HT1080 (cell line): ENCODE measurements at places on chromosomes 6 and 20.

- DNase-seq: peak; percentile 34
These were observed 68.4 kb downstream of the VEGFA start for GRCh38 chr6:43838276-43839036.

GRCh38 chr6:31725502-31726350 lies 2.6 kb downstream of the MPIG6B start:
- DNase-seq: no peak

GRCh38 chr20:57585466-57586213 lies 24.7 kb downstream of the PCK1 start:
- DNase-seq: no peak

DNA sequence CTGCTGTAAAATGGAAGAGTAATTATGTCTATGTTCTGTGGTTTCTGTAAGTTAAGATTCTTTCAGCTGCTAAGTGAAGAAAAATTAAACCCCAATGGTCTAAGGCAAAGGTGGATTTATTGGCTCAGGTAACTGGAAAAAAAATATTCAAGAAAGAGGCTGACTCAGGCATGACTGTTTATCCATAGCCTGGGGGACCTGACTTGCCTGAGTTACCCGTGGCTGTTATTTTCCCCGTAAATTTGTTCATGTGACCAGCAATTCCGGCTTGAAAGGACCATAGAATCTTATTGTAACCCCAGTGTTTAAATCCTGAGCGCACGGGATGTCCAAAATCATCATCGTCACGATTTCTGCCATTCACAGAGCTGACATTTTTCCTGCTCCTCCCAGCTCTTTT lies 32.3 kb upstream of the SULF2 start:
- no peak for DNase-seq

GRCh38 chr6:166744223-166745134 lies 117.4 kb upstream of the RPS6KA2 start:
- no peak for DNase-seq

- no peak for DNase-seq
These were observed 20.2 kb downstream of the HEBP2 start for GRCh38 chr6:138424004-138424904.

DNA sequence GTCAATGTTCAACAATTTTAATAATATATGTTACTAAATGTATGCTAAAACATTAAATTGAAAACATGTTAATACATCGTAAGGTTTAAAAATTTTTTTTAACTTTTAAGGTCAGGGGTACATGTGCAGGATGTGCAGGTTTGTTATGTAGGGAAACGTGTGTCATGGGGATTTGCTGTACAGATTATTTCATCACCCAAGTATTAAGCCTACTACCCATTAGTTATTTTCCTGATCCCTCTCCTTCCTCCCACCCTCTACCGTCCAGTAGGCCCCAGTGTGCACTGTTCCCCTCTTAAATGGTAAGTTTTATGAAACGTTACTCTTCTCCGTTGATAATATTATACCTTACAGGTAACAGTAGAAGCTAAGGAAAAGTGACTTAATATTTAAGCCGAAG lies 15.8 kb downstream of the PDE7B start:
- no peak for DNase-seq

GRCh38 chr6:76697585-76697984 lies 625.1 kb upstream of the IMPG1 start:
- peak; percentile 34 for DNase-seq

DNA sequence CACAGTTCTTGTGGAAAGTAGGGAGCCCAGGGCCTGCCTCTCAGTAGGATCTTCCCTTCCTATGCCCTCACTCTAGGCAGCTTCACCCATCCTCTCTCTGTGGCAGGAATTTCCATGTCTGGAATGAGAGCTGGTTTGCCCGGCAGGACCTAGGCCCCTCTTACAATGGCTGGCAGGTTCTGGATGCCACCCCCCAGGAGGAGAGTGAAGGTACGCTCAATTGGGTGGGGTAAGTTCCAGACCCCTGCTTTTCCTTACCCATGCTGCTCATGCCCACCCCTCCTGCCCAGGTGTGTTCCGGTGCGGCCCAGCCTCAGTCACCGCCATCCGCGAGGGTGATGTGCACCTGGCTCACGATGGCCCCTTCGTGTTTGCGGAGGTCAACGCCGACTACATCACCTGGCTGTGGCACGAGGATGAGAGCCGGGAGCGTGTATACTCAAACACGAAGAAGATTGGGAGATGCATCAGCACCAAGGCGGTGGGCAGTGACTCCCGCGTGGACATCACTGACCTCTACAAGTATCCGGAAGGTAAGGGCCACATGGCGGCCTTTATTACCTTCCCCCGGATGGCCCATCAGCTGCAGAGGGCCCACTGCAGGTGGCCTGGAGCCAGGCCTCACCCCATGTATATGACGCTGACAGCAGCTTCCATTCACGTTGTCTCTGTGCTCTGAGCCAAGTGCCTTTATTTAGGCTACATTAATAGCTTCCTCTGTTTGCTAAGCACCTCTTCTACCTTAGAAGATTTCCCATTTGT lies 22.8 kb downstream of the TGM6 start:
- DNase-seq: no peak
